ENCODE measurements at places on chromosomes 7 and 10. TPM values are rescaled to one million over a fixed set of nuclear protein-coding genes. Genes with fewer than 3 reads are reported as not detected.

The CDNF gene
- 0.96 TPM for total RNA-seq

The GSTO2 gene
- total RNA-seq: 0.38 TPM

The CACNA2D1 gene
- 40.4 TPM for total RNA-seq

The FXYD4 gene
- not detected for total RNA-seq

The ATXN7L1 gene
- 3.6 TPM for total RNA-seq

The HOGA1 gene
- 0.51 TPM for total RNA-seq

The ASB10 gene
- total RNA-seq: not detected

DNA sequence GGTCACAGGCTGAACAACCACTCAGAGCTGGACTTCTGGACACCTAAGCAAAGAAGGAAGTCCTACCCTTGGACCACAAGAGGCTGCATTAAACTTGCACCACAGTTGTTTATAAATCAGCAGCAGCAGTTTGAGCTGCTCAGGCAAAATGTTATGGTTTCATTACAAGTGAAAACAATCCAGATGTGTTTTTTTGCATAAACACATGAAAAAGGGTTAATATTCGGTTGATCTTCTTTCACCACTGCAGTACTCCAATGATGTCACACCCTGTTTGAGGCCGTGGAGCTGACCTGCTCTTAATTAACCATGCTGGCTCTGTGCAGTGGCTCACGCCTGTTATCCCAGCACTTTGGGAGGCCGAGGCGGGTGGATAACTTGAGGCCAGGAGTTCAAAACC, 490.8 kb upstream of the CELF2 start:
- DNase-seq: no peak

DNA sequence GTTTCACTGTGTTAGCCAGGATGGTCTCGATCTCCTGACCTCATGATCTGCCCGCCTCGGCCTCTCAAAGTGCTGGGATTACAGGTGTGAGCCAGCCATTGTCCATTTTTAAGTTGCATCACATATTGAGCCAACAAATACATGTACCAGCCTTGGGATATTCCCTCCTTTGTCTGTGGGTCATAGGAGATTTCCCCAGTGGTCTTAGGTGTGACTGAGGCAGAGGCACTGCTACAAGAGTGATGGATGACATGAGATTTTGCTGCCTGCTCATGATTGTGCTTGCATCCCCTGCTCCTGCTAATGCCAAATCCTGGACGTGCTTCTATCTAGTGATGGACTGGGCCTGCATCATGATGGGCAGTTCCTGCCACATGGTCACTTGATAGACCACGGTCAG, 10.7 kb upstream of the GIMAP6 start:
- no peak for DNase-seq

- DNase-seq: no peak
Observed at GRCh38 chr7:36507475-36508440, 118.1 kb downstream of the ANLN start.

DNA sequence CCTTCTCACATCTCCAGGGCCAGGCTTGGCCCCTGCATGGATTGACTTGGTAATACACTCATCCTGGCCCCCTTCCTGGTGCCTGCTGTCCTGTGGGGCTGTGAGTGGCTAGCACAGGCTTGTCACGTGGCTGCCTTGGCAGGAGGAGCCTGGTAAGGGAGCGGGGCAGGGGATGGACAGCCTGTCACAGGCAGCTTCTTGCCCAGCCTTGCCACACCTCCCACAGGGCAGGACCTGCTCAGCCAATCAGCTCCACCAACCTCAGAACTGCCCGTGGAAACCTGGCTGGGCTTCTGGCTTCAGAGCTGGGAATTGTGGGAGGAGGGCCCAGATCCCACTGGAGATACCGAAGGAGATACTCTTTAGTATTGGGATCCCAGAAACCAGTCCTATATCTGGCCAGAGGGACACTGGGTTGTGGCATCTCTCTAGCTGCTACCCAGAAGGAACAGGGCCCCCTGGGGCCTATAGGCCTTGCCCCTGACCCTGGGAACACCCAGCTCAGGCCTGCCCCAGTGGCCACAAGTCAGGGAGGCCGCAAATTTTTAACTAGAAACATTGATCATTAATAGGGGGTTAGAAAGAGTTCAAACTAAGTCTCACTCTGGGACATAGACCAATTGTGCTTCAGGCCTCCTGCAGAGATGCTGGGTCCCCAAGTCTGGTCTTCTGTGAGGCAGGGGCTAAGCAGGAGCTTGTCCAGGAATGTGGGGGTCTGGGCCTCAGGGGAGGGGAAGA, at the start of gene HOGA1:
Gene HOGA1, plus strand, starts transcription at position 330 of the 738 bp plus-strand sequence. Its CDS starts 315 bp downstream, at position 645.
- peak; percentile 80 for DNase-seq

GRCh38 chr7:63038987-63039386, 959.7 kb upstream of the ZNF722 start:
- no peak for DNase-seq

- DNase-seq: no peak
Observed at GRCh38 chr10:9886772-9887171, 1130.9 kb upstream of the CELF2 start.

GRCh38 chr7:78039790-78040776, 241.5 kb downstream of the PHTF2 start:
- DNase-seq: peak; percentile 9

- DNase-seq: no peak
Observed at GRCh38 chr7:29329686-29330085, 135.1 kb downstream of the CHN2 start.

GRCh38 chr10:114711176-114711868, 53.2 kb upstream of the ABLIM1 start:
- no peak for DNase-seq

- peak; percentile 12 for DNase-seq
Observed at GRCh38 chr7:24216576-24217125, 67.3 kb upstream of the NPY start.

DNA sequence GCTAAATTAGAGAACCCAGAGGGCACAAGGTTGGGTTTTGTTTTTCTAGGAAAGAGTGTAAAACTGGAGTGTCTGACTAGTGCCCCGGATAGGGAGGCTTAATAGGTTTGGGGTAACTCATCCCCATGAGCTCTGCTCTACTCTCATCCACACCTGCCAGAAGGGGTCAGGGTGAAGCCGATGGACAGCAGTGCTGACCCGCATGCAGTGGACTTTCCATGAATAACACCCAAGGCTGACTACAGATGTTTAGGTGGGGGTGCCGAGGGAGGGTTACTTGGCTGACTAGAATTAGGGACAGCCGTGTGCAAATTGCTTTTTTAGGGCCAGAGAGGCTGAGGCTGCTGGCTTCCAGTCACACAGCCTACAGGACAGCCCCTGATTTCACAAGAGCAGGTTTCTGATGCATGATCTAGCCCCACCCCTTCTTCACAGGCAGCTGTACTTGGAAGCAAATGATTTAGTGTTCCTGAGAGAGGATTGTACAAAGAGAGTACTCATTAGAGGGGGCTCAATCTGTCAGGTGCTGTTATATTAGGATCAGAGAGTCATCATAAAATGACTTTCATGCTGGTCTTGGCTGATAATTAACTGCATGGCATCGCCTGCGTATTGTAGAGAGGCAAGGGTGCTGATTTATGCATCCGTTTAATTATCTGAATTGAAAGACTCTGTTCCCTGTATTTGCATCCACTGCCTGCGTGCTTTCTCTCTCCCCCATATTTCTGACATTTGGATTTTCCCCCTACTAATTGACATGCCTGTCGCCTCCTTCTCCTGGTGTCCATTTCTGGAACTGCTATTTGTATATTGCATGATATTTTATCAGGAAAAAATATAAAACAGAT, 9.5 kb downstream of the INHBA start:
- peak; percentile 55 for DNase-seq

GRCh38 chr7:54946271-54946670, 72.5 kb upstream of the EGFR start:
- DNase-seq: no peak

GRCh38 chr7:73606801-73607691, 17.3 kb downstream of the MLXIPL start:
- peak; percentile 45 for DNase-seq

GRCh38 chr10:123621492-123621891, 44.7 kb upstream of the GPR26 start:
- DNase-seq: no peak
